KG1 (cell line): ENCODE measurements at places on chromosomes 16 and 17.
A peak's percentile ranks its signal among the peaks of the same experiment; 100 is the strongest.

- no peak for DNase-seq
Observed at GRCh38 chr17:55116440-55116914, 147.9 kb downstream of the STXBP4 start.

GRCh38 chr17:78822552-78822951 is 18.1 kb downstream of the USP36 start:
- DNase-seq: no peak

GRCh38 chr17:21361020-21361809 is 14.9 kb upstream of the KCNJ12 start:
- DNase-seq: no peak

DNA sequence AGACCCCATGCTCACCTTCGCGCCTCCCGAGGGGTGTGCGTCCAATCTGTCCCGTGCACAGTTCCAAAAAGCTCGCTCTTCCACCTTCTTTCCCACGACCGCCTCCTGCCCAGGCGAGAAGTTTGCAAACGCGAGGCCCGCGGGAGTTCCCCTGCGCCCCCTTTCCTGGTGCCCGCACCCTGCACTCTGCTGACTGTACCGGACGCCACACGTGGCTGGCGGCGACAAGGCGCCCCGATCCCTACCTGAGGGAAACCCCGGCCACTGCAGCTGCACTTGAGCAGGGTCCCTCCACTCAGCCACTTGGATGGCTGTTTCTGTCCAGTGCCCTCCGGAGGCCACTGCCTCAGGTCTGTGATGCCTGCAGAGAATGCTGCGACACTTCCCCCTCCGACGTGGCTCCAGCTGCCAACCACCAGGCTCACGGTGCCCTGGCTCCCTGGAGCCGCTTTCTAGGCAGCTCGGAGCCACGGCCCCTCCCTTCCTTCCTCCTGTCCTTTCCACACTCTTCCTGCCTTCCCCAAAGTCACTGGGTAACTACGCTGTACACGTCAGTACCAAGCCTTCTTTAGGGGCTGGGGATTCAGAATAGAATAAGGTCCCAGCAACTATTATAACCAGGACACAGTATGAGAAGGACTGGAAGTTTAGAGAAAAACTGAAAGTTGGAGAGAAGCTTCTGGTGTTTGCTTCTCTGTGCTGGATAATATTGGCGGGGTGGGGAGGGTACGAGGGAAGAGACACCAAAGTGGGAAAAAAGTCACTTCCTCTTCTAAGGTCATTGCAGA is at the start of gene MLKL:
TSS of gene MLKL (minus strand) at position 425 of the 788 bp plus-strand sequence. CDS start 5,105 bp downstream, outside the sequence.
- peak; percentile 74 for DNase-seq

DNA sequence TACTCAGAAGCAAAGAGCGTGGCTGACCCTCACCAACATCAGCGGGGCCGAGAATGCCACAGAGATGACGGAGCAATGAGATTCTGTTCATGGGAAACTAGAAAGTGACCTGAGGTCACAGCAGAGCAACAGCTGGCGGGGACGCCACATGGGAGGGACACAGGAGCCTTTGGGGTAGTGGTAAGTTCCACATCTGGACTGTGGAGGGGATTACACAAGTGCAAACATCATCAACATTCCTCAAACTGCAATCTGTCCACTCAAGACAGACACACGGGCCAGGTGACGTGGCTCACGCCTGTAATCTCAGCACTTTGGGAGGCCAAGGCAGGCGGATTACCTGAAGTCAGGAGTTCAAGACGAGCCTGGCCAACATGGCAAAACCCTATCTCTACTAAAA is 11.2 kb downstream of the HAGH start:
- no peak for DNase-seq

DNA sequence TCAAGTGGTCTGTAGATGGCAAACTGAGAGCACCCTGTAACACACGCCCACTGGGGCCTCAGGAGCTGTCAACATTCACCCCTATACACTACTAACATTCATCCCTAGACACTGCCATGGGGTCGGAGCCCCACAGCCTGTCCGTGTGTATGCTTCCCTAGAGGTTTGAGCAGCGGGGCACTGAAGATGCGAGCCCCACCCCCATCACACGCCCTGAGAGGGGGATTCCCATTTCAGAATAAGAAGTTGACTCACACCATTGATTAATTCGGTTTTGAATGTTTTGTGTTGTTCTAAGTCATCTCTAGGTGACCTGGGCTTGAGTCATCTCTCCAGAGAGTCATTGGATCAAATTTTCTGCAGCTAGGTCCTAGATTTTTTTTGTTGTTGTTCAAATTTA is 37.3 kb upstream of the MMD start:
- DNase-seq: no peak

- no peak for DNase-seq
Observed at GRCh38 chr17:39549747-39550573, 57.8 kb downstream of the NEUROD2 start.

- DNase-seq: no peak
Observed at GRCh38 chr17:82780971-82781893, 29.4 kb downstream of the TBCD start.

- DNase-seq: no peak
Observed at GRCh38 chr16:89955001-89955685, 6.6 kb downstream of the DEF8 start.

GRCh38 chr17:179781-180380 is 1.6 kb downstream of the DOC2B start:
- no peak for DNase-seq

GRCh38 chr17:45784293-45784740 is at the start of gene CRHR1:
Gene CRHR1, plus strand, starts transcription at chr17:45784320. Its CDS starts 225 bp downstream, at chr17:45784545.
- DNase-seq: no peak

DNA sequence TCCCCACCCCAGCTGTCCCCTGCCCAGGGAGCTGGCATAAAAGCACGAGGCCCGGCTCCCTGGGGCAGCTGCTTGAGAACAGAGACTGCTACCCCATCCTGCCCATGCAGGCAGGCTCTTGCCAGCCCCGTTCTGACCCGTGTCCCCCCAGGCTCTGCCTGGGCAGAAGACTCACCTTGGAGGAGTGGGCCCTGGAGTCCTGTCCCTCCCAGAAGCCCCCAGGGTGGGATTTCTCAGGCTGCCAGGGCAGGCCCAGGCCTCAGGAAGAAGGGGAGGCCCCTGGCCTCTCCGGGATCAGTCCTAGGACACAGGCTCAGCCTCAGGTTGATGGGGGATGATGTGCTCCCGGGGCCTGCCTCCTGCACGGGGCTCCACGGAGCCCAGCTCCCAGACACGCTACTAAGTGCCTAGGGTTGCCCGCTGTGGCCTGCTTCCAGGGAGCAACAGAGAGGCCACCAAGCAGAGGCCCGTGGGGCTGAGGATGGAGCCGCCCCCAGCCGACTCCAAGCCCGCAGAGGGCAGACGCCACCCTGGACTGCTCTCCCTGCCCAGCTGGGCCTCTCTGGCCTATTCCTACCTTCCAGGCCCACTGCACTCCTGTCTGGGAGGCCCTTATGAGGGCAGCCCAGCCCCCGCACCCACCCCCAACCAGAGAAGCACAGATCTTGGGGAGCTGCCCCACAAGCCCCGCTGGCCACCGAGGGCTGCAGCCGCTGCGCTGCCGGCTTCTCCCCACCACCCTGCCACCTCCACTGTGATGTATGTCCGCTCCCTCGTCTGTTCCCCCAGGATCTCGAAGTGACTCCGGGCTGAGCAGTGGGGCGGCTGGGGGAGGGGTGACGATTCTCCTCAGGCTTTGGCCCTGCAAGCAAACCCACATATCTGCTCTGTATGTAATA is 1.7 kb downstream of the NME3 start:
- no peak for DNase-seq

- no peak for DNase-seq
Observed at GRCh38 chr16:77896415-77897128, 108.2 kb downstream of the VAT1L start.

GRCh38 chr16:15601212-15601879 is 41.6 kb downstream of the MARF1 start:
- DNase-seq: no peak

GRCh38 chr17:66654106-66654740 is 180.7 kb upstream of the CACNG5 start:
- no peak for DNase-seq

- DNase-seq: no peak
Observed at GRCh38 chr16:61547626-61548025, 488.6 kb downstream of the CDH8 start.

GRCh38 chr16:79247386-79247785 is 353.2 kb downstream of the MAF start:
- DNase-seq: no peak

DNA sequence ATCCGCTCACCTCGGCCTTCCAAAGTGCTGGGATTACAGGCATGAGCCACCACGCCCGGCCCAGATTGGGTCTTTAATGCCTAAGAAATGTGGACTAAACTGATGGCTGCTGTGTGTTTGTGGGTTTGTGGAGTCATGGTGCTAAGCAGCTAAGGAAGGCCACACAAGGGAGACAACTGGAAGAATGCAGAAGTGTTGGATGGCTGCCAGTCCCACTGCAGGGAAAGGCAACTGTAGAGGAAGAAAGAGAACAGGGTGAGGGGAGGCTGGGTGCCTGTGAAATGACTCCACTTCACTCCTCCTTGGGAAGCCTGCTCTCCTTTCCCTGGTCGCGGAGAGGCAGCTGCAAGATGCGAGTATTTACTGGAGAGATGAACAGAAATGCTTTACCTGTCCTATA is 23.5 kb upstream of the SIAH1 start:
- DNase-seq: no peak

DNA sequence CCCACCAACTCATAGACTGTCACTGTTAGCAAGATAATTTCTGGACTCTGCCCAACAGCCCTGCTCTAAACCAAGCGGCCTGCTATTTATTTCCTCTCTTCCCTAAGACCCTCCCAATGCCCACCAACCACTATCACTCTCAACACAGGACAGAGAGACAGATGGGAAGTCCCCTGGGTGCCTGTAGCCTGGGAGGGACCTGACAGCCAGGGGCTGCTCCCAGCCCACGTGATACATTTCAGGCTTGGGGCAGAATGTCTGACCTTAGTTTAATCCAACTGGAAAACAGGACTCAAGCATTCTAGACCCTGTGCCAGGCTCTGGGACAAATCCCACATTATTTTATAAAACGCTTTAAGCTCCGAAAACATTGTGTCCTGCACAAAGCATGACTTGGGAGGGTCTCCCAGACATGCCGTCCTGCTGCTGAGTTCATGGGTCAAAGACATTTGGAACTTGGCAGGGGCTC is 23.6 kb downstream of the XYLT1 start:
- no peak for DNase-seq

DNA sequence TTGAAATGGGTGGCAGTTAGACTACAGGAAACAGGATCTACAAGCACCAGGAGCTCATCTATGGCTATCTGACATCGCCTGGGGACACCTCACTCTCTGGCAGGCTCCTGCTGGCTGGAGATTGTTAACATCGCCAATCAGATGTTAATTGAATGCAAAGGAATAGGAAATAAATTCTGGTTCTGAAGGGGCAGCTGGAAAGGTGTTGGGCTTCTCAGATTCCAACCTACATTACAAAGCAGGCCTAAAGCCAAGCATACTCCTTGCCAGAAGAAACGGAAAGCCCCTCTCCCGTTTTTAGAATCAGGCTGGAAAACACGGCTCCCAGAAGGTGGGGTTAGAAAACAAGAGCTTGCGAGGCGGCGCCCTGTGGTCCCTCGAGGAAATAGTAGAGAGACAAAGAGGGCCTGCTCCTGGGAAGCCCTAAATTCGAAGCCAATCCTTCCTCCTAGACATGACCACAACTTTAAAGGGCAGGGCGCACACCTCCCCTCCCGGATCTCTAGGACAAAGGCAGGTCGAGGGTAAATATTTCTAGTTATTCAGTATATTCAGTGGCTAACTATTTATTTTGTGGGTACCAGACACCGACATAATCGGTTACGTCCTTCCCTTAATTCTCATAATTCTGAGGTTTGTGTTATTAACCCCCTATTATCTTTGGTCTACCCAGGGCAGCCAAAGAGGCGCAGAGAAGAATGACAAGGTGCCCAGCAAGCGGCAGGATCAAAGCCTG is 763 bp upstream of the TOM1L1 start:
- DNase-seq: no peak

GRCh38 chr16:72415379-72415778 is 243.4 kb upstream of the PMFBP1 start:
- no peak for DNase-seq

DNA sequence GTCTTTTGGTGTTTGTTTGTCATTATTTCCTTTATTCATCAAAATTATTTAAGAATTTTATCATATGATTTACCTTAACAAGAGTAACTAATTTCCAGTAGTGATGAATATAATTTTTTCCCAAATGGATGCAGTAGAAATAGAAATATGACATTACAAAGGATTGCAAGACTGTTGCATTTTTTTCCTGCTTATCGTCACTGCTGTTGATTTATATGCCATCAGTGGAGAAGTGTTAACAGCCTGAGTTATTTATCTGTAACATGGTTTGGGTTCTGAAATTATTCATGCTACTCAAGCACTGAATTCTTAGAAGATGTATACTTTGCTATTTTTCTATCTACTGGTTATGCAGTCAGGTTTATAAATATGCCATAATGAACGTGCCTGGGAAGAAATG is 68.6 kb downstream of the TMEM100 start:
- no peak for DNase-seq

GRCh38 chr17:44084131-44084538 is 13.6 kb downstream of the G6PC3 start:
- DNase-seq: no peak

DNA sequence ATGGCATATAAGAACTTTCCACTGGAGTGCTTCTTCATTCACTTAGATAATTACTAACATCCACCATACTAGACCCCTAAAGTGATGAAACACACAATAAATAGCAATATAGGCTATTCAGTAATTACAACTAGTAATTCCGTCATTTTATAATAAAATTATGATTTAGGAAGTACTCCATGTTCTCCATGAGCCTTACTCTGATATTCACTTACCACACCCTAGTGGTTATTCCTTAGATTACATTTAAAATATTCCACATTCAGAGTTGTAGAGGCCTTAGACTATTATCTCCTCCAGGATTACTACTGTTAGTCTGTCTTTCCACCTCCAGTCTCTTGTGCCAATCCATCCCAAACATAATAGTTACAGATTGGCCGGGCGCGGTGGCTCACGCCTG is 62.4 kb downstream of the STH start:
- no peak for DNase-seq

- DNase-seq: no peak
Observed at GRCh38 chr17:38748149-38748891, at the start of gene PCGF2. Gene PCGF2, minus strand, starts transcription at chr17:38748336. Its CDS starts 7,934 bp downstream, at chr17:38740402.

- no peak for DNase-seq
Observed at GRCh38 chr17:31444026-31444425, 52.6 kb downstream of the RAB11FIP4 start.

GRCh38 chr17:32783602-32784001 is 93.3 kb downstream of the MYO1D start:
- DNase-seq: peak; percentile 19

DNA sequence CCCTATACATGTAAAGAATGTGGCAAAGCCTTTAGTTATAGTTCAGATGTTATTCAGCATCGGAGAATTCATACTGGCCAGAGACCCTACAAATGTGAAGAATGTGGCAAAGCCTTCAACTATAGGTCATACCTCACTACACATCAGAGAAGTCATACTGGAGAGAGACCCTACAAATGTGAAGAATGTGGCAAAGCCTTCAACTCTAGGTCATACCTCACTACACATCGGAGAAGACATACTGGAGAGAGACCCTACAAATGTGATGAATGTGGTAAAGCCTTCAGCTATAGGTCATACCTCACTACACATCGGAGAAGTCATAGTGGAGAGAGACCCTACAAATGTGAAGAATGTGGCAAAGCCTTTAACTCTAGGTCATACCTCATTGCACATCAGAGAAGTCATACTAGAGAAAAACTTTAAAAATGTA is 42.5 kb downstream of the ZNF267 start:
- DNase-seq: no peak

GRCh38 chr17:75242461-75243042 is 18.9 kb downstream of the GGA3 start:
- no peak for DNase-seq

- DNase-seq: no peak
Observed at GRCh38 chr17:71117466-71117865, 948.1 kb downstream of the KCNJ2 start.
